ENCODE measurements at places on chromosomes 3 and 15.

GRCh38 chr3:163809540-163809993 lies 1268.7 kb downstream of the SI start:
- no peak for DNase-seq

DNA sequence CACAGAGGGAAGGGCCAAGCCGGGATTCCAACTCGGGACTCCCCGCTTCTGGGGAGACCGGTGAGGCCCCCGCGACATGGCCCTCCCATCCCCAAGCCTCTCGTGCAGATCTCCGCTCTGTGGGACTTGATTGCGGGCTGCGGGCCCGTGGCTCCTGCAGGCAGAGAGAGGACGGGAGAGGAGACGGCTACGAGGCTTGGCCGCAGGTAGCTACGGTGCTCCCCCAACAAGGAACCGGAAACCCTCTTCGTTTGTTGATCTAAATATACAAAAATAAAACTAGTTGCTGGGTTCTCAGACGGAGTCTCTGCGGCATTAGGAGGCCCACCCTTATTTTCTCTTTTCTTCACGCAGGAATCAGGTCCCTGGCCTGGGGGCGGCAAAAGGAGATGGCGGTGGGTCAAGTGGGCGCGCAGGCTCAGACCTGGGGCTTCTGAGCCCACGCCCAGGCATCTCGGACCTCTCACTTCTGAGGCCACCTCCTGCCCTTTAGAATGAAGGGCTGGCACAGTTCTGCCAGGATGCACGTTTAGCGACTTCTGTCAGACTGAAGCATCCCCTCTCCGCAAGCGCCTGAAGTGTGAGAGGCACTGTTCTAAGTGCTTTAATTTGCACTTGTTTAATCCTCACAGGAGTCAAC lies 10.9 kb downstream of the GNB5 start:
- peak; percentile 58 for DNase-seq

GRCh38 chr15:98954411-98954810 lies 53.2 kb downstream of the PGPEP1L start:
- DNase-seq: no peak

DNA sequence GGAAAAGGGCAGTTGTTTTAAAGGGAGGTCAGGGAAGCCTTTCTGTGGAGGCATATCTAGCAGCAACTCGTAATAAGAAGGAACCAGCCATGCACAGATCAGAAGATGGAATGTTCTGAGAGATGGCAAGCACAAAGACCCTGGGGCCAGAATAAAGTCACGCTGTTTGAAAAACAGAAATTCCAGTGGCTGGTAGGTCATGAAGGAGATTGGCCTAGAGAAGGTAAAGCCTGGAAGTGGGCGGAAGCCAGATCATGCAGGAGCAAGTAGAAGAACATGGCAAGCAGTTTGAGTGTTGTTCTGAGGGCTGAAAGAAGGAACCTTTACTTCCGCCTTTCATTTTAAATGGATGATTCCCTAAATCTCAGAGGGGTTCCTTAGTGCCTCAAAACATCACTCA lies 208.1 kb upstream of the PPP2R3A start:
- DNase-seq: no peak

DNA sequence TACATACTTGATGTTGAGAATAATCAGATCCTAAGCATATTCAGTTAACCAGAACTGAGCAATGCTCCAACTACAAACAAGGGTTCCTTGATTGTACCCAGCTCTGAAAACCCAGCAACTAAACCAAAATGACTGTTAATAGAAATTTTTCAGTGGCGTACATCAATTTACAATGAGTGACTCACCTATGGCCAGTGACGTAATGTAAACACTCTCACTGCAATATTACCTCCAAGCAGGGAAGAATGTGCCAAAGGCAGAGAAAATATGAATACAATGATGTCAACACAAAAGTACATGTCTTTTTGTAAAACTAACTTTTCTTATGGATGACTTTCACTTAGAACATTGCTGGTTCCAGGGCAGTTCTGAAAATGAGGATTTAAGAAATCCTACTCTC lies 611.3 kb downstream of the EDEM1 start:
- no peak for DNase-seq

- no peak for DNase-seq
These were observed 82.3 kb downstream of the IQSEC1 start for GRCh38 chr3:12990781-12991480.

DNA sequence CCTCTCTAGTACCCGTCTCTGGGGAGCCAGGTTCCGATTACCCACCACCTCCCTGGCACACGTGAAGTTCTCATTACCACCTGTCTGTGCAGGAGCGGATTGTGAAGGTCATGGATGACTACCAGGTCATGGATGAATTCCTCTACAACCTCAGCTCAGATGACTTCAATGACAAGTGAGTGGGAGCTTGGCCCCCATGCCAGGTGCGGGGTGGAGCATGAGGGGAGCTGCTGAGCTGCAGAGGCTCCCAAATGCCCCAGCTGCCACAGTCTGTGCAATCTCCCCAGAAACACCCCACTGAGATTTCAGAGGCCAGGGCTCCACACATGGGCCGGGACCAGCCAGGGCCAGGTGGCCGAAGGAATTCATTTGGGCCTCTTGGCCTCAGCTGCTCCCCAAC lies 34.3 kb downstream of the DNAH1 start:
- DNase-seq: no peak

DNA sequence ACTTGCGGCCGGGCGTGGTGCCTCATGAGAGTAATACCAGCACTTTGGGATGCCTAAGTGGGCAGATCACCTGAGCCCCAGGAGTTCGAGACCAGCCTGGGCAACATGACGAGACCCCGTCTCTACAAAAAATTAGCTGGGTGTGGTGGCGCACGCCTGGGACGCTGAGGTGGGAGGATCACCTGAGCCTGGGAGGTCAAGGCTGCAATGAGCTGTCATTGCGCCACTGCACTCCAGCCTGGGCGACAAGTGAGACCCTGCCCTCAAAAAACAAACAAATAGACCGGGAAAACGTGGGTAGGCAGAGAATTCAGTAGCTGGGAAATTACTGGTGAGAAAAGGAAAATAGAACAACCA lies 667 bp downstream of the UMPS start:
- DNase-seq: peak; percentile 9

DNA sequence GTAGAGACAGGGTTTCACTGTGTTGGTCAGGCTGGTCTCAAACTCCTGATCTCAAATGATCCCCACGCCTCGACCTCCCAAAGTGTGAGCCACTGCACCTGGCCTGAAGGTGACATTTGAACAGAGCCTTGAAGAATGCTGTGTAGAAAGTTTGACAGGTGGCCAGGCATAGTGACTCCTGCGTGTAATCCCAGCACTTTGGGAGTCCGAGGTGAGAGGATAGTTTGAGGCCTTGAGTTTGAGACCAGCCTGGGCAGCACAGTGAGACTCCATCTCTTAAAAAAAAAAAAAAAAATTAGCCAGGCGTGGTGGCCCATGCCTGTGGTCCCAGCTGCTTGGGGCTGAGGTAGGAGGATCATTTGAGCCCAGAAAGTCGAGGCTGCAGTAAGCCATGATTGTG lies 1.5 kb downstream of the IQGAP1 start:
- DNase-seq: no peak

DNA sequence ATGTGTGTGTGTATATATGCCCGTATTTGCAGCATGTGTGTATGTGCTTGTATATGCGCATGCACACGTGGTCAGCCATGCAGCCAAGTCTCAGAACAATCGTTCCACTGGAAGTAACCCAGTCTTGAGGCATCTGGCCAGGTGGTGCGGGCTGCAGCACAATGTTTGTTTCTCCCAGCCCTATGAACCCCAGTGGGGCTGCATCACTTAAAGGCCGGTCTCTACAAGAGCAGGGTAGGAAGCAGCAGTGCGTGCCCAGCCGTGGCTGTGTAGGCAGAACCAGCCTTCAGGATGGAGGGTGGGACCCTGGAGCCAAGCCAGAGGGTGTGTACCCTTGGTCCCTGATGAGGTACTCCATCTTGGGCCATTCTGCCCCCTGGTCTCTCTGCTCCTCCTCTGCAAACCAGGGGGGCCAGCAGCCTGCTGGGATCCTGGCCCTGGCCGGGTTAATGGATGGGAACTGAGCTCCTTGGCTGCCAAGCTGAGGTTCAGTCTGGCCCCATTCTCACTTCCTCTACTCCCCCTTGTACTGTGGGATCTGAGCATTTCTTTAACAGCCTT lies 11.8 kb downstream of the KLF13 start:
- DNase-seq: no peak

GRCh38 chr3:195770081-195770840 lies 41.5 kb downstream of the MUC4 start:
- DNase-seq: no peak

DNA sequence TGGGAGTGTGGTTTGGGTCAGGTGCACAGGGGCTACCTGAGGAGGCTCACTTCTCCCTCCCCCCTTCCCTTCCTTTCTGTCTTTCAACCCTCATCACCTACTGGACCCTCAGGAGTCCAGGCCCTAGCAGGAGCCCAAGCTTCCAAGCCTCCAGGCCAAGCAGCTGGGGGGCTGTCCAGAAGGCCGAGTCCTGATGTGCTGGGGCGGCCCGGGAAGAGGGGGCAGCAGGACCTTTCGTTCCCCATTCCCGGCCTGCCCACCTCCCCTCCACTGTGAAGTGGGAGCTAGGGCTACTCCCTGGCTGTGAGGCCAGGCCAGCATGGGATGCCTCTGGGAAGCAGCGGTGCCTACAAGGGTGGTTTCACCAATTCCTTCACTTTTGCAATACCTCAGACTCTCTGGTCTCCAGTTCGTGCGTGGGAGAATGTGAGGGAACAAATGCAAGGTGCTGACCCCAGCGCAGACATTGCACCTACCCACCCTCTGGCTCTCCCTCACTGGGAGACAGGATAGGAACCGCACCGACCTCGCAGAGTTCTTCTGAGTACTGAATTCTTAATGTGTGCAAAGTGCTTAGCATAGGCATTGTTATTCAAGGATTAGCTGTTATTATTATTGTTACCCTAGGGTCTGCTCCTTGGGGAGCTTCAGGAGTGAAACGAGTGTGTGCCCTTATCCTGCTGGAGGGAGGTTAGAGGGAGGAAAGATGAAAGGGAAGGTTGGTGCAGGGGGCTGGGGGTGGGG lies 2.5 kb downstream of the EPHB3 start:
- DNase-seq: no peak

GRCh38 chr3:196163666-196164493 lies 47.3 kb downstream of the ZDHHC19 start:
- no peak for DNase-seq

DNA sequence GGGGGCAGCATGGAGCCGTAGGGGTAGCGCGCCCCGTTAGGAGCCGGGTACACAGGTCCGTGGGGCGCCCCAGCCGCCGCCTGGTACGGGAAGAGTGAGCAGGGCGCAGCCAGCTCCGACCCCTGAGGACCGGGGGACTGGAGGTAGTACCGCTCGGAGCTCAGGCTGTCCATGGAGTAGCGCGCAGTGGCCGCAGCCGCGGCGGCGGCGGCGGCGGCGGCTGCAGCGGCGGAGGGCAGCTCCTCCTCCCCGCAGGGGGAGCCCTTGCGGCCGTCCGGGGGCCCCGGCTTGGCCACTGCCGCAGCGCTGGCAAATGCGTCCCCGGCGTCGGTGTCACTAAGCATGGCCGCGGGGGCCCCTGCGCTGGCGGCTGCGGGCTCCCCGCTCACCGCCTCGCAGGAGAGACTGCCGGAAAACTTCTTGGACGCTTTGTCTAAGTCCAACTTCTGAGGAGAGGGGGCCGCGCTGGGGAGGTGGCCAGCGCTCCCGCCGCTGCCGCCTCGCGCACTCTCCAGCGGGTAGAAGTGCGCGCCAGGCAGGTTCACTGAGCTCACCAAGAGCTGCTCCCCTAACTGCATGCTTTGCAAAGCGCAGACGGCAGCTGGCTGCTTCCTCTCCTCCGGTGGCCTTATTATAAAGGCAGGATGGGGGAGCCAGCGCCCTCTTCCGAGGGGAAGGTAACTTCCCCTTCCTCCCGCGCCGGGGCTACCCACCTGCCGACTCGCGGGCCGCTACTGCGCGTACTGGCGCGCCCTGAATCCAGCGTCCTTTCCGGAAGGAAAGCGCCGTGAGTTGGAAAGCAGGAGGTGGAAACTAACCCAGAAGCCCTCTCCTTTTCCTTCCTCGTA lies at the start of gene EOMES:
Gene EOMES (minus strand): TSS at position 607 of the 848 bp plus-strand sequence. CDS start 29 bp downstream, at position 578.
- DNase-seq: peak; percentile 74

GRCh38 chr3:21477541-21478288 lies 273.3 kb downstream of the ZNF385D start:
- DNase-seq: no peak

- no peak for DNase-seq
These were observed 114.3 kb downstream of the OXSM start for GRCh38 chr3:25904206-25904605.

GRCh38 chr3:170867143-170867937 lies 2.7 kb downstream of the RPL22L1 start:
- DNase-seq: no peak

GRCh38 chr15:86392296-86392695 lies 312.6 kb downstream of the AGBL1 start:
- DNase-seq: no peak

GRCh38 chr3:136835813-136836510 lies 17.0 kb downstream of the SLC35G2 start:
- DNase-seq: no peak

DNA sequence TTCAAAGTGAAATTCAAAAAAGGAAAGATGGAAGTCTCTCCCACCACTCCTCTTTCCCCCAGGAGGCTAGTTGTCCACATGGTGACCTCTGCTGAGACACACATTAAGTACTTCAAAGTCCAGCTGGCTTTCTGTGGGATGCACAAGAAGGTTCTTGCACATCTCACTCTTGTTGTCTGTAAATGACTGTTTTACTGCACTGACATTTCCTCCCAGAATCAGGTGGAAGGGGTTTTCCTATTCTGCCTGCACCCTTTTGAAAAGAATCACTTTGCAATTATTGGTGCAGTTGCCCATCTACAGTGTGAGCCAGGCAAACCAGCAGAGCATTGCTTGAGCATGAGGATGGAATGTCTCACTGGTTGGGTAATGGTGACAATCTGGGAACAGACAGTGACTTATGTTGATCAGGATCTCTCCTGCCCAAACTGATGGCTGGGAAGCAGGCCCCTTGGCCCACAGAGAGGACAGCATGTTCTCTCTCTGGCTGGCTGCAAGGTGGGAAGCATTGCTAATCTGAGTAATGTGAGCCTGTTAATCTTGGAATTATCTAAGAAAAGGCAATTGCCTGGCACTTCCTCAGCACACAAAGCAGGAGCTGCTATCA lies 347.7 kb upstream of the SATB1 start:
- DNase-seq: no peak

DNA sequence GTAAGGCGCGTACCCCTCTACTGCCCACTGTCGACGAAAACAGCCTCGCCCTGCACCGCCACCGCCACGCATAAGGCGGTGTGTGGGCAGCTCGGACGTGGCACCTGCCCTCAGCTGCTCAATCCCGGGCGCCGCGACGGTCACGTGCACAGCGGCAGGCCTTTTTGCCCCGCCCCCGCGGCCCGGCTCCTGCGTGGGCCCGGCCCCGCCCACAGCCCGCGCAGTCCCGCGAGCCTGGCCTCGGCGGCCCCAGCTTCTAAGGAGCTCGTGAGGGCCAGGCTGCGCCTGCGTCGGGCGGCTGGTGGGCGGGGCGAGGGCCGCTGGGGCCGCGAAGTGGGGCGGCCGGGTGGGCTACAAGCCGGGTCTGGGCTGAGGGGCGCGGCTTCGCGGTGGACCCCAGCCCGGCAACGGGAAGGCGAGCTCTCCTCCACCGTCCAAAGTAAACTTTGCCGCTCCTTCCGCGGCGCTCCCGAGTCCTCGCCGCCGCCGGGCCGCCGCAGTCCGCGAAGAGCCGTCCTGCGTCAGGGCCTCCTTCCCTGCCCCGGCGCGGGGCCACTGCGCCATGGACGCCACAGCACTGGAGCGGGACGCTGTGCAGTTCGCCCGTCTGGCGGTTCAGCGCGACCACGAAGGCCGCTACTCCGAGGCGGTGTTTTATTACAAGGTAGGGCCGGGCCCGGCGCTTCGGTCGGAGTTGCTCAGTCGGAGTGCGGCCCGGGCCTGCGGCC lies at the start of gene CAPN7:
Gene CAPN7 (plus strand): TSS at position 313 of the 728 bp plus-strand sequence. CDS start 250 bp downstream, at position 563.
- DNase-seq: peak; percentile 90

- DNase-seq: no peak
These were observed 13.0 kb upstream of the HDC start for GRCh38 chr15:50278496-50278895.

GRCh38 chr3:128009952-128010846 lies 42.0 kb upstream of the SEC61A1 start:
- DNase-seq: no peak
